Hematopoietic multipotent progenitor cell treated with erythropoietin and hydrocortisone succinate and interleukin-3 and kit ligand, for 6 days (in vitro differentiated cells): ENCODE measurements at places on chromosomes 3 and 15.

- peak; percentile 42 for DNase-seq
These were observed 19.2 kb downstream of the DENND4A start for GRCh38 chr15:65772930-65773329.

GRCh38 chr3:189001559-189001958 is 170.2 kb upstream of the TPRG1 start:
- DNase-seq, result no peak

GRCh38 chr3:59658274-59658673 is 608.4 kb upstream of the CFAP20DC start:
- DNase-seq, result no peak

DNA sequence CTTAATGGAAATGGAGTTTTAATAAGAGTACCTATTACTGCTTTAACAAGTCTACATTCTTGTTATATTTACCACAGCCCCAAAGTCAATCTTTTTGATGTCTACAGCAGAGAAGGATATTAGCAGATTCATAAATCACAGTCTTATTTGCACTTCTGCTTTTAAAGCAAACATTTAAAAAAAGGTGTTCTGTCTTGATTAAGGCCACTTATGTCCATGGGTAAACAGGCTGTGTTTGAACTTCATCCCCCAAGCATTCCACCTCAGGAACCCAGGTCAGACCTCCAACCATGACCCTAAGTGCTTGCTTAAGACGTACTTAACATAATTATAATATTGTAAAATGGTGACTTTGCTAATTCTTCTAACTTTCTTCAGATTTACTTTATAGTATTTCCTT is 113.4 kb downstream of the CMSS1 start:
- no peak for DNase-seq

DNA sequence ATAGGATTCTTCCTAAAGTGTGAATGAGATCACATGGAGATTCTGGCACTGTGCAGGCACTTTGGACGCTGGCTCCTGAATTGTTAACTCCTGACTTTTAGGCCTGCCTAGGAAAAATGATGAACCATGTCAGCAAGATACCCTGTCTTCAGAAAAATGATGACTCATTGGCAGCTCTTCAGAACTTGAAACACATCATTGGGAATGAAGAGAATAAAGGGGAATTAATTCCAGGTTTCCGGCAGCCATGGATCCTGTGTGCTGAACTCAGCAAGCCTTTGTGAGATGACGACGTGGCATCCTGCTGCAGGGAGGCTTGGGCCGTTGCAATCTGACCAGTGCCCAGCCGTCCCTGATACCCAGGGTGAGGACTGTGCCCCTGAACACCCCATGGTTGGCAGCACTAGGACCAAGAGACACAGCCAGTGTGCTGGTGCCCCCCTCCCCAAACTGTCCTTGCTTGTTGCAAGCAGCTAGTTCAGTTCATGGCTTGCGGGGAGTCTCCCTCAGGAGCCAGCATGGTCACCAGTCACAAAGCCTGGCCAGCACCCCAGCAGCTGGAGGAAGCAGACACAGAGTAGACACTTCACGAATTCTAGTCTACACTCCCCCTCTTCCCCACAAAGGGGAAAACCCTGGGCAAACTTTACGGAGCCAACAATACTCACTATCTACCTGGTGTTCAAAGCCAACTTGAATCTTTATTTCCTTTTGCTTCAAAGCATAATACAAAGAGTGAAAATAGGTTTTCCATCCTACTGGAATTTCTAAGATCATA is 7.8 kb upstream of the LIPC start:
- DNase-seq, result no peak

DNA sequence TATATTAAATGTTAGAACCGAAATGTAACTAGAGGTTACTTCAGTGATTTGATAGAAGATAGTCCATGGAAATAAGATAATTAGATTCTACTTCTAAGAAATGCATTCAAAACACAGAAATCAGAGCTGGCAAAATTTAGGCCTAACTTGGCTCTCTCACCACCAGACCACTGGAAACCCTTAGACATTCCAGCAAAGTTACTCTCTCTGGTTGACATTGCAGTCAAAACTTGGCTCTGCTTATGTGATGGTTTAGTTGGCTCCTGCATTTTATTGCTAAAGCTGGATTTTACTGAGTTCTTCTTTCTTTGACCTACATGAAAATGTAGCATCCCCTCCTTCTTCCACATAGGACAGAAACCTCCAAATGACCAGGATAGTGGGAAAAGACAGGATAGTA is 35.4 kb upstream of the CBLB start:
- DNase-seq, result no peak

DNA sequence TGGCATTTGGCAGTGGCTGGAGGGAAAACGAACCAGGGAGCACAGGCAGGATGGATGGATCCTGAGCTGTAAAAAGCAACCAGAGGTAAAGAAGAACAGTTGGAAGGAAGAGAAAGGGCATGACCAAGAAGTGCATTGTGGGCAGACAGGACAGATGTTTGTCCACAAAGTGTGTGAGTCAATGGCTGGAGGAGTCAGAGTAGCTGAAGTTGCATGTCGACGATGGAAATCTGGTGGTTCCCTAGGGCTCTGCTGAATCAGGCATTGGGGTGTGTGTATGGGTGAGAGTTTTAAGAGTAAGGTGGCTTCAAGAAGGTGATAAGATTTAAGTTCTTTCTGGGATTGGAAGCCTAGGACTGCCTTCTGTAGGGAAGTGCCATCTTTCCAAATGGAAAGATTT is 214.0 kb upstream of the BHLHE40 start:
- DNase-seq, result no peak

DNA sequence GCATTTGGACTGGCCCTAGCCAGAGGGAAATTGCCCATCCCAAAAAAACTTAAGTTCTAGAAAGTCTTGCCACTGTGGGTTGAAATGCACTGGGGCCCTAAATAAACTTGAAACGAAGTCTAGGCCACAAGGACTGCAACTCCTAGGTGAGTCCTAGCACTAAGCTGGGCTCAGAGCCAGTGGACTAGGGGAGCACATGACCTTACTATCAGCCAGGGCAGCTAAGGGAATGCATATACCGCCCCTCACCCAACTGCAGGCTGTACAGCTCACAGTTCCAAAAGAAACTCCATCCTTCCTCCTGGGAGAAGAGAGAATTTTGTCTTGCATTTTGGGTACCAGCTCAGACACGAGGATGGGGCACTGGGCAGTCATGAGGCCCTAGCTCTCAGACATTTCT is 23.6 kb upstream of the TEX55 start:
- no peak for DNase-seq

- no peak for DNase-seq
These were observed 10.6 kb downstream of the TPM1 start for GRCh38 chr15:63052961-63053698.

DNA sequence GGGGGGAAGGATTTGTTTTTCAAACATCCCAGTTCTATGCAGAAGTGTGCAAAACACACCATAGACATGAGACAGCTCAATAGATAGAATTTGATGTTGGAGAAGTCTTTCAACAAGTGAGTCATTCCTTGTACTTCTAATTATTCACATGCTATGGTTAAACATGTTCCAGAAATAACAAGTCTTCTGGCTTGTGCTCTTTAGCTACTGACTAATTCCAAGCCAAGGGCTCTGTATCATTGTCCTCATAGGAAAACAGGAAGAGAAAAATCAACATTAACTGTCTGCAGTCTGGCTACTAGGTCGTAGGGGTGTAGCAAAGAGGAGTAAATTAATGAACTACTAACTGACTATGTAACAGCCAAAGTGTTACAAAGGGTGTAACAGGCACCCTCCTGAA is 25.8 kb downstream of the LDHAL6B start:
- no peak for DNase-seq

DNA sequence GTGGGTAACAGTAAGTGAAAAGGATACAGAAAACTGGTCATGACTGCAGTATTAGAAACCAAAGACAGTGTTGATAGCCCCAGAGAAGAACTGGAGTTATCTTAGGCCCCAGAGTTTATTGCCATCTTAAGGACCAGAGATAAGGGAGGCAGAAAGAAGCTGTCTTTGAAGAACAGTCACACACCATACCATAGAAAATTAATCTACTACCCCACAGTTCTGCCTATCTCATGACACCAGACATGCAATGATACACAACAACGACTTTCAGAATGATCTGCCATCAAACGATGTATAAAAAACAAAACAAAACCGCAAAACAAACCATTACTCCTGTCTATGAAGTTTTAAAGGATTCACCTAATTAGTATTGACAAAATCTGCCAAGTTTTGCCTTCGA is 9.6 kb downstream of the CPOX start:
- peak; percentile 97 for DNase-seq

GRCh38 chr3:20043396-20043795 is 3.1 kb downstream of the KAT2B start:
- DNase-seq, result peak; percentile 90

- DNase-seq, result no peak
These were observed 27.9 kb downstream of the DYNC1LI1 start for GRCh38 chr3:32542807-32543206.

- peak; percentile 72 for DNase-seq
These were observed 104.4 kb upstream of the GOLGA6L6 start for GRCh38 chr15:20645956-20646355.

GRCh38 chr15:60529332-60529731 is 50.4 kb upstream of the ICE2 start:
- no peak for DNase-seq

- peak; percentile 93 for DNase-seq
These were observed 6.7 kb upstream of the ACSBG1 start for GRCh38 chr15:78241017-78241416.

DNA sequence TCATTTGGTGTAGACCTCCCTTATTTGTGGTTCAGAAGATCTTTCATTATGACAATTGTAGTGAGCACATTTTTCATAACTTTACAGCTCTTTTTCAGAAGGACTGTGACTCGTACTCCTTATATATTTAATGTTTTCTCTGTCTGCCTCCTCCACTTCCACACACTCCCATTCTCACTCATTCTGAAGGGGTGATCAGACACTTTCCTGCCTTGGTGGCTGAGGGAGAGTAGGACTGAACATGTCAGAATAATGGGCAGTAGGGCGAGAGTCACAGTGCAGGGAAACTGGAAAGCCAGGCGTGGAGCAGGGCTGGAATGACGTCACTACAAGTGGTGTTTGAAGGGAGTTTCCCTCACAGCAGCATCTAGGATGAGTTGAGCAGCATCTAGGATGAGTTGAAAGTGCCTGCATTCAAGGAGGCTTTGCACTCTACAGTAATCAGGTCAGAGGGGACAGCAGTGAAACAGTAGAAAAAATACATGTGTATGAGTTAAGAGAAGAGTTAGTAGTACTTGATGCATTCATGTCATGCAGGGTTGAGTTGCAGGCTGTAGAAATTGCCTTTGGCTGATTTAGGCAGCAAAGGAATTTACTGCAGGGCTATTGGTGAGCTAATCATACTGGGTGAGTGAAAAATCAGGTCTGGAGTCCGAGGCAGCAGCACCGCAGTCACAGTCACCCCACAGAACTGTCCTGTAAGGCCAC is 36.3 kb upstream of the FBXL22 start:
- DNase-seq, result no peak

GRCh38 chr3:43785551-43785950 is 94.8 kb downstream of the ABHD5 start:
- no peak for DNase-seq

GRCh38 chr15:60373745-60374144 is 24.0 kb downstream of the ANXA2 start:
- DNase-seq, result no peak

DNA sequence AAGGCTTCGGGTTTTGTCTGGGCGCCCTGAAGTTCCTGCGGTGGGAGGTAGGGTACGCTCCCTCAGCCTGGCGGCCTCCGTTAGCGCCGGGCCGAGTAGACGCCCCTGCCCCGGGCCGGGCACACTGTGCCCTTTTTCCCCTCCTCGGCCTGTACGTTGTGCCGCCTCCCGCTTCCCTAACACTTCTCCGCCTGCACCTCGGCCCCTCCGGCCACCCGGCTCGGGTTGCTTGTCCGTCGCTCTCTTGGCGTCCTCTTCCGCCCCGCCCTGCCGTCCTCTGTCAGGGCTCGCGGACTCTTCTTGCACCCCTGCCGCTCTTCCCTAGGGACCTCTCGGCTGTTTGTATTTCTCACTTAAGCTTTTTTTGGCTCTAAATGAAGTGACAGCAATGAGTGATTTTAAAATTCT is 384 bp downstream of the KNL1 start:
- peak; percentile 73 for DNase-seq

- no peak for DNase-seq
These were observed 133.6 kb downstream of the TJP1 start for GRCh38 chr15:29688506-29689286.

GRCh38 chr3:119343719-119344118 is 49.5 kb downstream of the ARHGAP31 start:
- no peak for DNase-seq

GRCh38 chr3:146975476-146975875 is 370.3 kb upstream of the PLSCR5 start:
- no peak for DNase-seq

DNA sequence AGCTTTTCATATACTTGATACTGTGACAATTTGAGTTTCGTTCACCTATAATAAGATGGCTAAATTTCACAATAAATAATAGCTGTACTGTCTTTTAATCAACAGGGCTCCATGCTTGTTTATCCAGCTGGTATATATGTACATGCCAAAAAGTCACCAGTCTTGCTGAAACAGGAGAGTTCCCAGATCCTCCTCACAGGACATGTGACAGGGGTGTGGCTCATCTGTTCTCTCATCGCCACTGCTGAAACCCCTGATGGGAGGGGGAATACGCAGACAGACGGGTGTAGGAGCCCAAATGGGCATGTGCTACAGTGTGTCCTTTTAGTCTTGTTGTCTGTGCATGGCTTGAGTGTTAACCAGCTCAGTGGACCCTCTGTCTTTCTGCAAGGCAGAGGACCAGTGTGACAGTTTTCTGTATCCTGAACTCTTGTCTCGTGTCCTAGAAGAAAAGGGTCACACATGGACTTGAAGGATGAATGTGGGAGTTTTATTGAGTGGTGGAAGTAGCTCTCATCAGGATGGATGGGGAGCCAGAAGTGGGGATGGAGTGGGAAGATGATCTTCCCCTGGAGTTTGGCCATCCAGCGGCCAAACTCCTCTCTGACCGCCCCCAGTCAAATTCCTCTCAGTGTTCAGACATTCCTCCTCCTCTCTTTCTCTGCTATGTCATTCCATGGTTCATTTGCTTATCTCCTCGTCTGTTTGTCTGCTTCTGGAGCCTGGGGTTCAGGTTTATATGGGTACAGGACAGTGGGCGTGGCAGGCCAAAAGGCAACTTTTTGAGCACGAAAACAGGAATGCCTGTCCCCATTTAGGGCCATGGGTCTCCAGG is 113.1 kb upstream of the NECTIN3 start:
- DNase-seq, result no peak

GRCh38 chr15:100348578-100348977 is 6.8 kb upstream of the ADAMTS17 start:
- no peak for DNase-seq
